ENCODE measurements at places on chromosomes 3 and 15.

DNA sequence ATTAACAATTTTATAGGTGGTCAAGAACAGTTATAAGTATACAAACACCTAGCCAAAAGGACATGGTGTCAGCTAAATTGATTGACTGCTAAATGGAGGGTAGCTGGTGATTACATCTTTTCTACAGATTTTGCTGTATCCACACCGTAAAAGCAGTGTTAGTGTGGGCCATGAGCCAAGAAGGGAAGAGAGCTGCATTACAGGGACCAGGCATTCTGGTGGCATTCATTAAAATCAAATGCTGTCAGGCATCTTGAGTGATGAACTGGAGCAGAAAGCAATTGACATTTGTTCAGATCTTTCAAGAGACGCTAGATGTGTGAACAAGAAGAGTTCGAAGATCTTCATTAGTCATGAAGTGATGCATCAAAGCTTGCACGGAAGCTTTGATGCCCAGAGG lies 177.9 kb downstream of the ARPP21 start:
- no peak overlapping the region for H3K4me3 ChIP-seq
- no peaks in the 10 kb centered on the region for H3K36me3 ChIP-seq
- H3K27me3 ChIP-seq = no peaks in the 10 kb centered on the region
- DNase-seq = no peak

GRCh38 chr15:101153801-101154656 lies 97.8 kb downstream of the CHSY1 start:
- no peak overlapping the region for H3K27ac ChIP-seq
- DNase-seq = no peak
- H3K4me3 ChIP-seq = no peak overlapping the region
- H3K27me3 ChIP-seq = no peaks in the 10 kb centered on the region

GRCh38 chr15:66891776-66892175 lies 173.6 kb upstream of the SMAD3 start:
- H3K27me3 ChIP-seq = peaks cover 22% of the 10 kb centered on the region
- H3K27ac ChIP-seq = no peak overlapping the region

- no peaks in the 10 kb centered on the region for H3K27me3 ChIP-seq
- no peak overlapping the region for H3K4me3 ChIP-seq
- DNase-seq = no peak
- H3K27ac ChIP-seq = no peak overlapping the region
- peaks cover 3% of the 10 kb centered on the region for H3K4me1 ChIP-seq
These were observed 54.0 kb downstream of the RAB11A start for GRCh38 chr15:65923264-65923663.

DNA sequence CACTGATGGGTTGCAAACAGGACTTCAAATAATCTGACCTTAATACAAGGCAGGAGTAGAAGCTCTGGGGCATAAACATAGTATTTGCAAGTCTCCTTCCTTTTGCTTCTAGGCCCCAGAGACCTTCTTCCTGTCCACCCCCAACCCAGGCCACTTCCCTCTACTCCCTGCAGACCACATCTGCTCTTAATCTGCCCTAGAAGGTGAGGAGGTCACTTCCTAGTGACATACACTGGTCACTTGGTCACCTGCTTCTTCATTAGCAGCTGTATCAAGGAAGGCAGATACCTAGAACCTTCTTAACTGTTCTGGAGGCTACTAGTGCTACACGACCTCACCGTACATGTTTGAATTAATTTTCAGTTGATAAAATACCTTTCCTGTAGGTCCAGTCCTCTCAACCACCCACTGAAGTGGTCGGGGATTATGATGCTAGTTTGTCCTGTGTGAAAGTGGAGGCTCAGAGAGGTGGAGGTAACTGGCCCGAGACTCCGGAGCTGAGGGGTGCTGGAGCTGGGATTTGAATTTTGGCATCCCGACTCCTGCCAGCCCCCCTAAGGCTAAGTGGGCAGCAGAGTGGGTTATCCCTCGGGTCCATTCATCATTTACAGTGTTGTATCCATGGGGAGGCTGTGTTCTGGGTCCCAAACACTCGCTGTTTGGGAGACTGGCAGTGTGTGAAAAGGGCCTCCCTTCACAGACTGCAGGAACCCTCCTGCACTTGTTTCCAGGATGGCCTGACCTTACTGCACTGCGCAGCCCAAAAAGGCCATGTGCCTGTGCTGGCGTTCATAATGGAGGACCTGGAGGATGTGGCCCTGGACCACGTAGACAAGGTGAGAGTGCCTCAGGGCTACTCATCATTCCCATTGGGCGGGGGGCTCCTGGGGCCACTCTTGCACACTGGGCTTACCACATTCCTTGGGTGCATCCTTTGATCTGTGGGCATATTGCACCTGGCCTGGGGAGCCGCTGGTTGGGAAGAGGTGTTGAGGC lies 13.9 kb downstream of the ANKDD1A start:
- no peak for DNase-seq
- no peaks in the 10 kb centered on the region for H3K27me3 ChIP-seq
- H3K27ac ChIP-seq = no peak overlapping the region
- H3K4me1 ChIP-seq = peaks cover 18% of the 10 kb centered on the region
- no peaks in the 10 kb centered on the region for H3K36me3 ChIP-seq

- no peak overlapping the region for H3K27ac ChIP-seq
- H3K4me3 ChIP-seq = no peak overlapping the region
- DNase-seq = no peak
- H3K4me1 ChIP-seq = no peaks in the 10 kb centered on the region
- peaks cover 31% of the 10 kb centered on the region for H3K27me3 ChIP-seq
These were observed 8.3 kb upstream of the RORA start for GRCh38 chr15:61237400-61237799.

- DNase-seq = no peak
- no peaks in the 10 kb centered on the region for H3K27me3 ChIP-seq
- peaks cover 37% of the 10 kb centered on the region for H3K4me1 ChIP-seq
- H3K36me3 ChIP-seq = peaks cover 63% of the 10 kb centered on the region
- no peak overlapping the region for H3K27ac ChIP-seq
- no peak overlapping the region for H3K4me3 ChIP-seq
These were observed 10.7 kb upstream of the SLC22A13 start for GRCh38 chr3:38254872-38255271.

DNA sequence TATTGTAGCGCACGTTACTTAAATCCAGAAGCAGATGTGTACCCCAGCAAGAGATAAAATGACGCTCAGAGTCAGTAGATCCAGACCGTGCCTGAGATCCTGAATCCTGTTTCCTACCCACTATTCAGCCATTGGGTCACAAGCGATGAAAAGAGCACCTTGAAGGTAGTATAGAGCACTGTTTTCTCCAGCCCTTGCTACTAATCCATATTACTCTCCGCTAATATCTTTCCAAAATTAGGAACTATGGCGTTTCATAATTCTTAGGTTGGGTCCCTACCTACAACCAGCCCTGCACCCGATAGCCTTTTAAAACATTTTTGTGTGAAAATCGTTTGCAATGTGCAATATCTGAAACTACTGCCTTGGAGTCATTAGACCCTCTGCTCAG lies 596 bp downstream of the BTD start:
- H3K36me3 ChIP-seq = peaks cover 40% of the 10 kb centered on the region
- H3K4me1 ChIP-seq = peaks cover 35% of the 10 kb centered on the region
- no peak for DNase-seq
- H3K27me3 ChIP-seq = no peaks in the 10 kb centered on the region

DNA sequence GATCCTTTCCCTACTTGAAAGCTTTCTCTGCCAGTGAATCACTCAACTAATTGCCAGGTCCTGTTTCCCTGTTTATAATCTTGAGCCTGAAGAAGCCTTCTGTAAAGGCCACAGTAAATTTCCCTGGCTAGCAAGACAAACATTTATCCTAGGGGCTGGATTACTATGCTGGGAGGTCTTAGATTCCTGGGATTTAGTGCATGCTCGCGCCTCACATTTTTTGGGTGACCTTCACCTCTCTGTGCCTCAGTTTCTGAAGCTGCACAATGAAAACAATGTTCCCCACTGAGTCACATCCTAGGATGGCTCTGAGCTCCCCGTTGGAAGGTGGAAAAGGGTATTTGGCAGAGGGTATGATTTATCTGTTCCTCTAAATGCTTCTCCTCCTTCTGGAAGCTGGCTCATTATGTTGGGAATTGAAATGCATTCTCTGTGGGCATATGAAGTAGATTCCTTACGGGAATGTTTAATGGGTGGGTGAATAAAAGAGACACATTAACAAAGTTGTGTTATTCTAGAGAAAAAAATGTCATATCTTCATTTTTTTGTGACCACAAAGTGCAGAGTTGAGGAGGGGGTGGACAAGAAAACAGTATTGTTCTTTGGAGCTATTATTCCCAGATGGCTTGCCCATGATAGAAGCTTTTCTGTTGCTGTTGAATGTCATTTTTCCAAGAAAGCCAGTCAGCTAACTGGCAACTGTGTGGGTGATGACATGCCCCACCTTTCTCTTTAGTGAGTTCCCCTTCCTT lies 32.4 kb downstream of the LSM3 start:
- H3K4me1 ChIP-seq = no peaks in the 10 kb centered on the region
- H3K27ac ChIP-seq = no peak overlapping the region
- H3K36me3 ChIP-seq = no peaks in the 10 kb centered on the region

DNA sequence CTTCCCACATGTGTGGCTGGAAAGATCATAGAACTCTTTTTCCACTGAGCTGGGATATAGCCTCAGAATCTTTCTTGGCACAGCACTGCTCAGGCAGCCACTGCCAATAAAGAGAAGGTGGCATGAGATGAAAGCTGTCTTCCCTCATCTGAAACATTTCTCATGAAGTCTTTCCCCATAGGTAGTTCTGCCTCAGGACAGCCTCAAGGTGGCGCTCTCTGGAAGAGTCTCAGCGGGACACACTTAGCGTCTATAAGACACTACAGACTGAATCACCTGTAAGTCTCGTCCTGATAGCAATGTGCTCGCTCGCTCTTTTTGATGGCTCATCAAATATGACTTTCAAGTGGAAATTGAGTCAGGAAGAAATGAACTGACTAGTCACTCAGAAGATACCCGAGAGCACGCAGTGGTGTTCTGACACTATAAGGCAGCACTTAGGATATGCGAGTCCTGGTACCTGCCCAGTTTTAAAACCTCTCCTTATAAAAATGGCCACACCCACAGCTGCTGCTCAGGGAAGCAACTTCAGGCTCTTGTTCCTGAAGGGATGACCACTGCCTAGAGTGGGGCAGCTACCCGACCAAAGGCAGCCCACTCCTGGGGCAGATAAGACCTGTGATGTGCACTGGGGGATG lies 269.5 kb downstream of the SUCLG2 start:
- H3K27ac ChIP-seq = no peak overlapping the region
- H3K27me3 ChIP-seq = no peaks in the 10 kb centered on the region
- peaks cover 37% of the 10 kb centered on the region for H3K36me3 ChIP-seq
- H3K4me1 ChIP-seq = peaks cover 4% of the 10 kb centered on the region

- no peak for DNase-seq
- no peaks in the 10 kb centered on the region for H3K27me3 ChIP-seq
- no peaks in the 10 kb centered on the region for H3K36me3 ChIP-seq
- H3K4me1 ChIP-seq = no peaks in the 10 kb centered on the region
- H3K27ac ChIP-seq = no peak overlapping the region
- H3K4me3 ChIP-seq = no peak overlapping the region
These were observed 195.4 kb downstream of the RAP2B start for GRCh38 chr3:153357436-153357835.

DNA sequence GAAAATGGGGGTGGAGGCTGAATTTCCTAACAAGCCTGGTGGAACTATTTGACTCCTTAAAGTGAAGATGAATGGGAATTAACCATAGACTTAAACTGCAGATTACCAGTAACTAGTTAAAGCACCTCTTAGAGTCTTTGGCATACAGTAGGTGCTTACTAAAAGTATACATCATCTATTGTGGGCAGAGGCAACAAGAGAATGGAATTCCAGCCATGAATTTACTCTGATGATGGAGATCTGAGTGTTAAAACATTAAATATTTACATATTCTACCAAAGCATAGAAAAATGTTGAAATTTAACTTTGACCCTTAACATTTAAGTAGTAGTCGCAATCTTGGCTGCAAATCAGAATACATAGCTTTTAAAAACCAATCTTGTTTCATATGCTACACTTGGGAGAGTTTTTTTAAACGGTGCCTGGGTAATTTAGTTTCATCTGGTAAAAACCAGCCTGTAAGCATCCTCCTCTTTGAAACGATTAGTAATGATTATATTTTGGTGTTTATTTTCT lies 5.2 kb downstream of the UBA5 start:
- H3K4me3 ChIP-seq = no peak overlapping the region
- no peak for DNase-seq
- peaks cover 27% of the 10 kb centered on the region for H3K36me3 ChIP-seq

- peaks cover 2% of the 10 kb centered on the region for H3K27me3 ChIP-seq
- H3K4me3 ChIP-seq = no peak overlapping the region
- H3K36me3 ChIP-seq = no peaks in the 10 kb centered on the region
- no peaks in the 10 kb centered on the region for H3K4me1 ChIP-seq
- H3K27ac ChIP-seq = no peak overlapping the region
These were observed 120.7 kb upstream of the LINGO1 start for GRCh38 chr15:77753281-77753873.

DNA sequence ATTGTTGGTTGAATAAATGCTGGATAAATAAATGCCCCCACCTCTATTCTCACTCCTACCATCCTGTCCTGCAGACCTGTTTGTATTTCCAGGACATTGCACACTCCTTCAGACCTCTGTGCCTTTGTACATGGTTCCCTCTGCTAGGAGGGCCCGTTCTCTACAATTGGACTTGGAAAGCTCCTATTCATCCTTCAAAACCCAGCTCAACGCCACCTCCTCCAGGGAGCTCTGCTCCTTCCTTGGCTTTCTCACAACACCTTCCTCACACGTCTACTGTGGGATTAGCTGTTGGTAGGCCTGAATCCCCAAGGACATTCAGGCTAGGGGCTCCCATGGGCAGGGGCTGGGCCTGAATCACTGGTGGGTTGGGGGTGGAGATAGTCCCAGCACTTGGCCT lies 78.7 kb upstream of the SEC13 start:
- no peak overlapping the region for H3K4me3 ChIP-seq
- H3K27me3 ChIP-seq = no peaks in the 10 kb centered on the region
- no peak overlapping the region for H3K27ac ChIP-seq
- H3K36me3 ChIP-seq = no peaks in the 10 kb centered on the region
- no peak for DNase-seq
- H3K4me1 ChIP-seq = peaks cover 22% of the 10 kb centered on the region

DNA sequence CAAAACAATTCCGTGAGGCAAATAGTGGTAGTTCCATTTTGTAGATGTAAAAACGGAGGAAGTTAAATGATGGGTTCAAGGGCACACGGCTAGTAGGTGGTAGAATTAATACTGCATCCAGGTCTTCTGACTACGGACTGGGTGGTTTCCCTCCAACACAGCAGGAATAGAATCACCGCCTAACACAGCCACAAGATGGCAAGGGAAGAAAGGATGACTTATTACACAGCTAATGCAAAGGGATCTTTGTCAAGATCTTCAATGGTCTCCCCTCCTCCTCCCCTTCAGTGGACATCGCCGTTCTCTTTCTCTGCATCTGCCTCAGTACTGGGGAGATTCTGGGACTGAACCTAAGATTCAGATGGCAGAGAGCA lies 524 bp upstream of the TOPBP1 start:
- peaks cover 24% of the 10 kb centered on the region for H3K36me3 ChIP-seq
- H3K4me1 ChIP-seq = peaks cover 47% of the 10 kb centered on the region
- peak overlapping the region; percentile 99 for H3K27ac ChIP-seq
- no peaks in the 10 kb centered on the region for H3K27me3 ChIP-seq
- H3K4me3 ChIP-seq = peak overlapping the region; percentile 100
- DNase-seq = peak; percentile 30

- no peaks in the 10 kb centered on the region for H3K36me3 ChIP-seq
- DNase-seq = no peak
- peaks cover 1% of the 10 kb centered on the region for H3K27me3 ChIP-seq
These were observed 10.5 kb downstream of the LRRK1 start for GRCh38 chr15:100929641-100930042.

- H3K36me3 ChIP-seq = peaks cover 1% of the 10 kb centered on the region
- no peak for DNase-seq
- no peak overlapping the region for H3K4me3 ChIP-seq
These were observed 36.9 kb downstream of the ZXDC start for GRCh38 chr3:126438746-126439145.

Measured in activated CD4-positive, alpha-beta T cell treated with anti-CD3 and anti-CD28 coated beads, Interleukin-2, amount 10 ng/mL, durations not matched to agents 7 days and 5 days (primary cell).